ENCODE measurements at places on chromosomes 1 and 21.

DNA sequence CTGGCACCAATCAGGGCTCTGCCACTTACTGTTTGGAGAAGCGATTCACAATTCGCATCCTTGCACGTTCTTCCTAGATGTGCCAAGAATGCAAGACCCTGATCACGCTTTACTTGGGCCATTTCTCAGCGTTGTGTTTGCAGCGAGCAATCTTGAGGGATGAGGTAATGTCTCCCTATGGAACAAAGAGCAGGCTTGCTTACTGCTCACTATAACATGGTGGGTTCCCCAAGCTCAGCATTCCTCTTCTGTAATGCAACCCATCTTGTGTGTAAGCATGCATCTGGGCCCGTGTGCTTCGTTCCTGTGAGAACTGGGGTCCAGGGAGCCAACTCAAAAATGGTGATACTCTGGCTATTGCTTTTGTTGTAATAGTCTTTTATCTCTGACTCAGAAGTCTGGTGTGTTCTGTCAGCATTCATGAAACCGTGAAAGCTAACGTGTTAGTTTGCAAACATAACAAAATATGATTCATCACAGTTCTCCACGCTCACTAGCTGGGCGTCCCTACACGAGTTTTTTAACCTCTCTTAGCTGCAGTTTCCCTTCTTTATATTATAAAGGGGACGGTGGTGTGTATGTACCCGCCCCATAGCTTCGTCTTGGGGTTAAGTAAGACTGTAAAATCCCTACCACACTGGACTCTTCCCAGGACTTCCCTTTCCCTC lies 33.3 kb downstream of the DNTTIP2 start:
- DNase-seq, result peak; percentile 39

- DNase-seq, result no peak
Measured at GRCh38 chr1:61642475-61643232, 82.3 kb downstream of the TM2D1 start.

DNA sequence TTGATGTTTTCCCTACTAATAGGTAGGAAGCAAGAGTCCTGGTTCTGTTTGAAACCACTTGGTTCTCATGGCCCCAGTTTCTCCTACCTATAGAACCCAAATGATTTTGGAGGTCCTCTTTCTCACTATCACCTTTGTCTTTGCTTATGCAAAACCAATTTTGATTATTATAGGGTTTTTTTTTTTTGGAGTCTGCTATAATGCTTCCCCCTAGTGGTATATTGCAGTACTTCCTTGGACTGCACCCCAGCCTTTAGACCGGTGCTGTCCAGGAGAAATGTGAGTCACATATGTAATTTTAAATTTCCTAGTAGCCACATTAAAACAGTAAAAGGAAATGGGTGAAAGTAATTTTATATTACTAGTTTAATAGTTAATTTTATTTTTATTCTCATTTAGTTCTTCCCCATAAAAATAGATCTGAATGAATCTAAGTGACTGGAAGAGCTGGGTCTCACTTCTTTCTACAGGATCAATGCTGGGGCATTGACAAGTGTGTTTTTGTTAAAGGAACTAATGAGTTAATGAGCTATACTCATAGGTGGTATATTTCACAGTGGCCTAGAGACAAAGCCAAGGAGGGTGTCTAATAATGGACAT lies 10.6 kb downstream of the FCMR start:
- peak; percentile 63 for DNase-seq

DNA sequence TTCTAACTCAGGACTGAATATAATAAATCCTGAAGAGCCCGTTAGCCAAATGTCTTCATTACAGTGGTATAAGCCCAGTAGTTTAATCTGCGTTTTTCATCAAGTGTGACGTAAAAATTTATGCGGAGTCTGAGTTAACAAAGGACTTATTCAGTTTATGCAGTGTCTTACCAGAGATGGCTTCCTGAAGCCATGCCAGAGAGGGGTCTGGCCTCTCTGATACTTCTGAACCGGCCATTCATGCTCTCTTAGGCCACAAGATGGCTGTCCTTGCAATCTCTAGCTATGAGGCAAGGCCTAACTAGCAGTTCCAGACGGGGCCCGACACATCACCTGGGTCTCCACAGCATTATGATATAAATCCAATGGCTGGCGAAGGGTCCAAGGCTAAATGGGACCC lies 101.4 kb downstream of the TEX35 start:
- no peak for DNase-seq

DNA sequence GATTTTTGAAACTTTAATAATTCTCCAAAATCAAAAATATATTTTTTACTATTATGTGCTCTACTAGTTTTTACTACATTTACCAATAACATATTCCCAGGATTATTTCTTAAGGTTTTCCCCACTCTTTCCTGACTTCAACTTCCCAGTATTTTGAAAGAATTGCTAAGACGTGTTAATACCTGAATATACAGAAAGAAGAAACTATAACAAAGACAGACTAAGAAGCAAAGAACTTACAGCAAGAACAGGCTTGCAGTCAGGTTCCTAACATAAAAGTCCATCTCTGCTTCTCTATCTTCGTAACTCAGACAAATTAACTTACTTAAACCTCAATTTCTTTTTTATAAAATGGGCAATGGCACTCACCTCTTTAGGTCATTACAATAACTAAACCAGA lies 63.2 kb downstream of the SRSF11 start:
- DNase-seq, result no peak

GRCh38 chr1:204314893-204315658 lies 44.7 kb downstream of the PLEKHA6 start:
- DNase-seq, result no peak

- no peak for DNase-seq
Measured at GRCh38 chr1:161090617-161091016, 1.3 kb upstream of the NECTIN4 start.

- DNase-seq, result no peak
Measured at GRCh38 chr1:187244623-187245022, 415.9 kb downstream of the PLA2G4A start.

DNA sequence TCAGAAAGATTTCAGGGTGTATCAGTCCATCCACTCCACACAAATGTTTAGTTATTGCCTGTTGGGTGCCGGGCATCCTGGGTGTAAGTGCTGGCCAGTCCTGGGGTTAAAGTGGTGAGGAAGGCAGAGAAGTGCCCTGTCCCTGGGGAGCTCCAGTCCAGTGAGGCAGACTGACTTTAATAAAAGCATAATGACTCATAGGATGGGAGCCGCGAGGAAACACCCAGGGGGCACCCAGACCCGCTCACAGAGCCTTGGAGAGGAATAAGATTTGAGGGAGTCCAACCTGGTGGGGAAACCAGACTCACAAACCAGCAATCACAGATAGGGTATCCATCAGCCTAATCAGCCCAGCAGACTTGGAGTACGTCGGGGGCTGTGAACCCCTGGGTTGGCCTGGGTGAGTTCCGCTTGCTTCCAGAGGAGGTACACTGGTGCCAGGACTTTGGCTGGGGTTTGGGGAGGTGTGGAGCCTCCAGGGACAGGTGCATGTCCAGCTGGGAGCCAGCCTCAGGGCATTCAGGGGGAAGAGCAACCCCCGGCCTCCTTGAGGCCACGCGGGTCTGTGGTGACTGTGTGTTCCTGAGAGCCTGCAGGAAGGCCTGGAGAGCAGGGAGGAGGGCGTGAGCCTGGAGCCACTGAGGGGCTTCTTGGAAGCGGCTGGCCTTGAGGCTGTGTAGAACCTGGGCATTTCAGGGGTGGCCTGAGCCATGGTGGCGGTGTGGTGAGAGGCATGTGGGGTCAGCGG lies 3.7 kb downstream of the PEAR1 start:
- no peak for DNase-seq

DNA sequence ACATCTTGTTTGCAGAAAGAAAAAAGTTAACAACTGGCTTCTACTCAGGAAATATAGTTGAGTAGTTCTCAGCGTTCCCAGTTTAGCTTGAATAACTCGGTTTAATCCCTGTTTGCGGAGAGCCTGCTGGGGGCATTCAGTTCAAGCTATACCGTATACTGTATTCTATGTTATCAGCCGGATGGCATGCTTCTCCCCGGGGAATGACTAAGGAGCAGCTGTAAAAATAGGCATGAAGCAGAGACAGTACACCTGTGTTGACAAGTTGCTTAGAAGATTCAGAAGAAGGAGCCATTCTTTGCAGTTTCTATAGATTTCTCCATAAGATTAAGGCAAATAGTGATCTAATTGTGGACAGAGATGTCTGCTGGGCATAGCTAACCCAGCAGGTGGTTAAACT lies 267.8 kb upstream of the NCAM2 start:
- no peak for DNase-seq

GRCh38 chr1:112808861-112809684 lies 93.9 kb upstream of the PPM1J start:
- peak; percentile 55 for DNase-seq

DNA sequence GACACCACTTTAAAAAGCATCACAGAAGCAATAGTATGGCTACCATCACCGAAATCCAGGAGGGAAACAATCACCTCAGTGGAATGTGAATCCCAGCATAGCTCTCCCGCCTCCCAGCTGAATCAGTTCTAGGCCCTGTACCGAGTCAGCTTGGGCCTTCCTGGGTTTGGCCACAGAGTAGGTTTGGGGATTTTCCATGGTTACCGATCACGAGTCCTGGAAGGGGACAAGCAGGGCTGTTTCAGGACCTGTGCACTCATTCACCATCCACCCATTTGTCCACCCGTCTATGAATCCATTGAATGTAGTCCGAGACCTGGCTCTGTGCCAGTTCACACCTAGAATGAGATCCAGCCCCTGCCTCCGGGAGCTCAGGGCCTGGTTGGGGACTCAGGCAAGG lies 94.2 kb downstream of the ARHGEF10L start:
- DNase-seq, result no peak

DNA sequence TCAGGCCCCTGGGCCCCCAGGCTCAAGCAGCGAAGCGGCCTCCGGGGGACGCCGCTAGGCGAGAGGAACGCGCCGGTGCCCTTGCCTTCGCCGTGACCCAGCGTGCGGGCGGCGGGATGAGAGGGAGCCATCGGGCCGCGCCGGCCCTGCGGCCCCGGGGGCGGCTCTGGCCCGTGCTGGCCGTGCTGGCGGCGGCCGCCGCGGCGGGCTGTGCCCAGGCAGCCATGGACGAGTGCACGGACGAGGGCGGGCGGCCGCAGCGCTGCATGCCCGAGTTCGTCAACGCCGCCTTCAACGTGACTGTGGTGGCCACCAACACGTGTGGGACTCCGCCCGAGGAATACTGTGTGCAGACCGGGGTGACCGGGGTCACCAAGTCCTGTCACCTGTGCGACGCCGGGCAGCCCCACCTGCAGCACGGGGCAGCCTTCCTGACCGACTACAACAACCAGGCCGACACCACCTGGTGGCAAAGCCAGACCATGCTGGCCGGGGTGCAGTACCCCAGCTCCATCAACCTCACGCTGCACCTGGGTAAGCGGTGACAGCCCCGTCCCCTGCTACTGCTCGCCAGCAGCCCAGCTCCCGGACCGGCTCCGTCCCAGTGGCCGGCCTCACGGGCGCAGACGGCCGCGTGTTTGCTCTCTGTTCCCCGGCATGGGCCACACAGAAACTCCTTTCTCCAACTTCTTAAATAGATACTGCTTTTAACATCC lies 539 bp downstream of the LAMC1 start:
- peak; percentile 66 for DNase-seq

DNA sequence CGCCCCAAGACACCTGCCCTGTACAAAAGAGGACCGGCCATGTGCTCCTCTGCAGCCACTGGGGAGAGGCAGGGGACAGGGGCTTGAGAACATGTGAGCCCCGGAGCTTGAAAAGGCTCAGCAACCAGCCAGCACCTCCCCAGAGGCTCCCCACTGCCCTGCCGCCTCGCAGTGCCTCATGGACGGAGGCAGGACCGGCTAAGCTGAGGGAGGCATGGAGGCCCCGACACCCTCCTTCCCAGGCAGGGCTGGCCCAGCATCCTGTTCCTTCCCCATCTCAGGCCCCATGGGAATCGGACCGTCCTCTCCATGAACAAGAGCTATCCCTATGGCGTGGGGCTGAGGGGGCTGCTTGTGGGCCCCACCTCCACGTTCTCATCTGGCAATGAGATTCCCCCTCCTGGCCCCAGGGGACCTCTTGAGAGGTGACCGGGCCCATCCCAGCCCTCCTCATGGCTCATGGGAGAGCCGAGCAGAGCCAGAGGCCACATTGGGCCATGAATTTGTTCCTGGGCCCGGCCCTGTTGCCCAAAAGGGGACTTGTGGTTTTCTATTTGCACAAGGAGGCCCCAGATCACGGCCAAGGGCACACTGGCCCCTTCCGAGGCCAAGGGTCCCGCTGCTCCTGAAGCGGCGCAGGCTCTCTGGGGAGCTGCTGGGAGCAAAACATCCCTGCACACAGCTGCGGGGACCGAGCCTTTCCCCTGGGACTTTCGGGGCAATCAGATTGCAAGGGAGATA lies 65.2 kb upstream of the ARHGEF16 start:
- no peak for DNase-seq

DNA sequence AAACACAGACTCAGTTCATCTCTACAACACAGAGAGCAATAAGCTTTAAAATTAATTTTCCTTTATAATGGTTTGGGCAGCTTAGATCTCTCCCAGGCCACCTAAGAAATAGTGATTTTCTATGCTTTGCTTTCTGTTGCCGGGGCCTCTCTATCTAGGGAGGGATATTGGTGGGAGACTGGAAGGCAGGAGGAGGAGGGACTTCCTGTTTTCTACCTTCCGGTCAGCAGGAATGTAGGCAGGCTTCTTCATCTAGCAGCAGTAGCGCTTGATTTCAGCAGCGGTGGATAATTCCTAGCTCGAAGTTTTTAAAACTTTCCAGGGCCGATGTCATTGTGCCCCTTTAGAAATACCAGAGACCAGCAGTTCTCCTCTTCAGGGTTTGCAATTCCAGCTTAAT lies 5.1 kb upstream of the DESI2 start:
- DNase-seq, result no peak
